ENCODE measurements at places on chromosomes 2 and 18.

DNA sequence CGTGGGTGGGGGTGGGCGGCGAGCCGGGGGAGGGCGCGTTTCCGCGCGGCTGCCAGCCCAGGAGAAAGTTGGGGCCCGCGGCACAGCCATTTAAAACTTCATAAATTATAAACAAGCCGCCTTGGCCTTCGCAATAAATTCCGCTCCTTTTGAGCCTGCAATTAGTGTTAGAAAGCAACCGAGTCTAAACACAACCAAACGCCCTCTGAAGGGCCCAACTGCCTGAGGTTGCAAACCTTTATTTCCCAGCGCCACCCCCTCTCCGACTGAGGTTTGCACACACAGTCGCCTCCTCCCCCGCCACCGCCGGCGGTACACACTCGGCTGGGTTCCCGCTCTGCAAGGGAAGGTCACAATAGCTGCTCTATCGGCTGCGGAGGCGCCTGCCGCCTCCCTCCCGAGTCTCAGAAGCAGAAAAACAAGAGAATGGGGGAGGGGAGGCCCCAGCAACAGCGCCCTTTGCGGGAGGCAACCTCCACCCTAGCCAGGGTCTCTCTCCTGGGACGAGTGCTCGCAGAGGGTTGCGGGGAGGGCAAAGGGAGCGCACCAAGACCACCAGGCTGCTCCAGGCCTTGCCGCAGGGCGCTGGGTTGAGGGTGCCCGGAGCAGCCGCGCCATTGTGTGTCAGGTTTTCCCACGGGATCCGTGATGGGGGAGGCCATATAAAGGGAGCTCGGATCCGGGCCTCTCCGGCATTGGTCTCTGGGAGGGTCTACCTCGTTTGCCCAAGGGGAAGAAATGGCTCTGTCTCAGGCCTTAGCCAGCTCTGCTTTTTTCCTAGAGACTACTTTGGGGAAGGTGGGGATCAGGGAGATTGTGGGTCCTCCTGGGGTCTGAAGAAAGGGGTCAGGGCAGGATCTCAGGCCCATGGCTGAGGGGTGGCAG lies 13.4 kb upstream of the HOXD1 start:
- no peak for DNase-seq

GRCh38 chr2:197256547-197257170 lies 53.9 kb downstream of the ANKRD44 start:
- DNase-seq, result no peak

DNA sequence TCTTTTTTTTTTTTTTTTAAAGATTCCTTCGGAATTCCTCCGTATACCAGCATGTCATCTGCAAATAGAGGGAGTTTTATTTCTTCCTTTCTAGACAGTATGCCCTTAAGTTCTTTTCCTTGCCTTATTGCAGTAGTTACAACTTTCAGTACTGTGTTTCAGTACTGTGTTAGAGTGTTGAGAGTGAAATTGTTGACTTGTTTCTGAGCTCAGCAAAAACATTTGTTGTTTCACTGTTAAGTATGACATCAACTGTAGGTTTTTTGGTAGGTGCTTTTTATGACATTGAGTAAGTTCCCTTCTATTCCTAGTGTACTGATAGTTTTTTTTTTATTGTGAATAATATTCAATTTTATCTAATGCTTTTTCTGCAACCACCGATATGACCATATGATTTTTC lies 43.9 kb downstream of the ACVR2A start:
- no peak for DNase-seq

GRCh38 chr2:54750040-54750439 lies 26.6 kb downstream of the EML6 start:
- DNase-seq, result no peak

GRCh38 chr18:43620936-43621335 lies 343.6 kb upstream of the SYT4 start:
- DNase-seq, result no peak

GRCh38 chr2:4693266-4693665 lies 989.9 kb downstream of the DCDC2C start:
- no peak for DNase-seq

GRCh38 chr2:69828938-69829255 lies 563 bp upstream of the GMCL1 start:
- no peak for DNase-seq

DNA sequence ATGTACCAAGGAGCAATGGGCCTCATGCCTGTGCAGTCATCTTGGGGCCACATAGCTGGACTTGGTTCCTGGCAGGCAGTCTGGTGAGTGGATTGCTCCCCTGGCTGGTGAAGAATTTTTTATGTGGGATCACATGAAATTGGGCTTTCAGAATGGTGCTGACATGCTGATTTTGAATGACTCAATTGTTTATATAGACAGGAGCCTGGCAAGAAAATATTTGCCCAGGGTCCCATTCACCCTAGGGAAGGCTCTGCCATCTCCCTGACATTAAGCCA lies 266.9 kb downstream of the DYSF start:
- no peak for DNase-seq

DNA sequence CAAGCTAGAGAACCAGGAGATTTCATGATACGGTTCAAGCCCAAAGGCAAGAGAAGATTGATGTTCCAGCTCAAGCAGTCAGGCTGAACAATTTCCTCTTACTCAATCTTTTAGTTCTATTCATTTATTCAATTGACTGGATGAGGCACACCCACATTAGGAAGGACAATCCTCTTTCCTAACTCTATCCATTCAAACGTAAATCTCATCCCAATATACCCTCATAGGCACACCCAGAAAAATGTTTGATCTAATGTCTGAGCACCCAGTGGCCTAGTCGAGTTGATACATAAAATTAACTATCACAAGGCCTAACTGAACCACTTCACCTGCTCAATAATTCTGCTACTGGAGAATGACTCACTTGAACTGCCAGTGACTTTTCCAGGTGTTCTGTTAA lies 180.7 kb downstream of the RAD51AP2 start:
- no peak for DNase-seq

- DNase-seq, result no peak
These were observed 56.9 kb upstream of the WIPF1 start for GRCh38 chr2:174654419-174654941.

Measured in stimulated activated naive CD8-positive, alpha-beta T cell treated with anti-CD3 and anti-CD28 coated beads, Interleukin-15, amount 100 ng/mL, for 72 hours (primary cell).